Omental fat pad (tissue), 4 donors: ENCODE measurements at places on chromosomes 16 and 17. TPM values are rescaled to one million over a fixed set of nuclear protein-coding genes. Genes with fewer than 3 reads are reported as not detected.

Gene KRT27
- not detected for total RNA-seq

- no peak for DNase-seq
Measured at GRCh38 chr17:64244165-64244564, 18.9 kb downstream of the TEX2 start.

DNA sequence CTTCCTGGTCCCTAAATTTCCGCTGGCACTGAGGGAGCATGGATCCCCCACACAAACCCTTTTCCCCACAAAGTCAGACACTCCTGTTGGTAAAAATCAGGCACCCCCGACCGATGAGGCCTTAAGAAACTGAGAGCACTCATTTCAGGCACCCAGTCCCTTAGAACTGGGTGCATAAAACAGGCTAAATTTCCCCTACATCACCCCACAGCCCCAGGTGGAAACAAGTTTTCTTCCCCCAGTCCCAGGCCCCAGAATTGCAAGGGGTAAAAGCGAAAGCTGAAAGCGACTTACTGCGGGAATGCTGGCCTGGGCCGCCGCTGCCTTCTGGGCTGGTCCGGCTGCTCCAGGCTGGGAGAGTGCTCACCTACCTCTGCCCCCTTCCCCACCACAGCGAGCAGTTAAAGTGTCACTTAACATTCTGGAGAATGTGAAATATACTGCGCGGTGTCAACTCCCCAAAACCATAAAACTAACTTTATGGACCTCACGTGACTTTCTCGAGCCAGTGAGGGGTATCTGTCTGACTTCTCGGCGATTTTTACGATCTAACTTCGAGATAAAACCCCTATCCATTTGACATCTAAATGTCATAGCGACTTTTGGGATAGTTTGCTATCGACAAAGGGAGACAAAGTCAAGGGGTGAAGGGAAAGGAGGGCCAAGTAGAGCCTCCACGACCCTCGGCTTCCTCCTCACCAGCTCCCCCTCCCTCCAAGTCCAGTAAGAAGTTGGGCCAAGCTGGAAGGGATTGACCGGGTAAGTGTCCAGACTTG lies at the start of gene HOXB3:
Gene HOXB3 (minus strand): TSS at position 411 of the 776 bp plus-strand sequence. CDS start 37,767 bp downstream, outside the sequence.
- no peak for DNase-seq

Gene ENGASE
- 18.2 TPM for total RNA-seq

Gene RAB26
- total RNA-seq = not detected

Gene CLDN7
- total RNA-seq = 7.8 TPM

GRCh38 chr17:62897706-62898105 lies 68.3 kb upstream of the TANC2 start:
- no peak for DNase-seq

GRCh38 chr16:81070979-81071378 lies 6.1 kb downstream of the C16orf46 start:
- DNase-seq = no peak

Gene GJC1
- 18.9 TPM for total RNA-seq
